ENCODE measurements at places on chromosomes 7 and 10.

- no peak for DNase-seq
Measured at GRCh38 chr7:20514364-20514763, 101.1 kb upstream of the ABCB5 start.

DNA sequence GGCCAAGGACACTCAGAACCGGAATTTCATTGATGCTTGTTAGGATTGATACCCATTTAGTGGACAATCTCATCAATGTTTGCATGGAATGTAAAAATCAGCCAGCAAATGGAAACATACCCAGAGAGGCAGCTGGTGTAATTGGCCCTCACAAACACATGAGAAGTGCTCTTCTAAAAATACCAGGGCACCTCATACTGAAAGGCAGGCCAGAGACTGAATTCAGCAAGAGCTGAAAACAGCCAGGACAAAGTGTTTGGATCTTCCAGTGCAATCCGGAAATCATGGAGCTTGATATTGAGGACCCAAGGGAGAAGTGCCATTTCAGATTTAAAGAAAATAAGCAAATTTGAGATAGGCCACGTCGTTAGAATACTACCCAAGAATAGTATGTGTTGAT lies 498.6 kb downstream of the GALNT17 start:
- DNase-seq, result no peak

DNA sequence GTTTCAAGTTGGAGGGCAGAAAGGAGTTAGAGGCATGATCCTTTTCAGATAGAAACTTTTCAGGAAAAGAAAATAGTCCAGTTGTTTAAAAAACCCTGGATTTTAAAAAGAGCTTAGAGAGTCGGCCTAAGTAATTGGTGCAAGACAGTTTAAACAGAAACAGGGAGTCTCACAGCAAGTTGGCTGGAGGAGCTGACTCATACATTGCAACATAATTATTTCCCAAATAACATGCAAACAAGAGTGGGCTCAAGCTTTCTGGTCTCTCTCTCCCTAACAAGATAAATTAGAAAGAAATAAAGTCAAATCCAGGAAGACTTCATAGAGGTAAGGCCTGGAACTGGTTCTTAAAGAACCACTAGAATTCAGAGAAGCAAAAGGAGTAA lies 100.3 kb upstream of the AGBL3 start:
- DNase-seq, result no peak

- DNase-seq, result no peak
Measured at GRCh38 chr7:139791316-139791715, 13.5 kb upstream of the HIPK2 start.

DNA sequence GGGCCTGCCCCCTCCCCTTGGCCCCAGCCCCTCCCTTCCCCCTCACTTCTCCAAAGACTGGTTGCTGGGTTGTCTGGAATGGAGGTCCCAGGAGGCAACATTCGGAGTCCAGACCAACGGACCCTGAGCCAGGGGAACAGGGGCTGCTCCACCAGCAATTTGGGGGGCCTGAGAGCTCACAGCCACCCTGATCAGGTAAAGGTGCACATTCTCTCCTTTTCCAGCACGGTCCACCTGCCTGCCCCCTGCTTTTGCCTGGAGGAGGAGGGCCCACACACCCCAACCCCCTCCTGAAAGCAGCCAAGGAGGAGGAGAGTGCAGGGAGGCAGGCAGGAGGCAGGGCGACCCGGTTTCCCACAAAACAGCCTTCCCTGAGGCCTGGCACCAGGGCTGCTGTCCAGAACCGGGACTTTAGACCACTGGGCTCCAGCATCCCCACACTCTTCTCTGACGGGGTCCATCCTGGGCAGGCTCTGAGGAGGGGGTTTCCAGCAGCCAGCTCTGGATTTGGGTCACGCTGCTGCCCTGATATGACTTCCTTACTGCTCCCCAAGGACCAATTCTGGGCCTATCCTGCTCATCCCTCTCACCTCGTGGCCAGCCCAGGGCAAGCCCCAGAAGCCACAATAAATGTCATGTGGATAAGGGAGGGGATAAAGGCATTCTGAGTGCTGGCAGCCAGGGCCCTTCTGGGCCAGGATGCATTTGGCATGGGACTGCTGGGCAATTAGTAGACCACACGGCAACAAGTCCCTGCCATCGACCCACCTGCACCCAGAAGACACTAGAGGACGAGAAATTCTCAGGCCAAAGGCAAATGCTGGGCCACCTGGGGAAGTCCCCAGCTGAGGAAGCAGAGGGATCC lies 1.1 kb upstream of the CAMK2B start:
- no peak for DNase-seq

DNA sequence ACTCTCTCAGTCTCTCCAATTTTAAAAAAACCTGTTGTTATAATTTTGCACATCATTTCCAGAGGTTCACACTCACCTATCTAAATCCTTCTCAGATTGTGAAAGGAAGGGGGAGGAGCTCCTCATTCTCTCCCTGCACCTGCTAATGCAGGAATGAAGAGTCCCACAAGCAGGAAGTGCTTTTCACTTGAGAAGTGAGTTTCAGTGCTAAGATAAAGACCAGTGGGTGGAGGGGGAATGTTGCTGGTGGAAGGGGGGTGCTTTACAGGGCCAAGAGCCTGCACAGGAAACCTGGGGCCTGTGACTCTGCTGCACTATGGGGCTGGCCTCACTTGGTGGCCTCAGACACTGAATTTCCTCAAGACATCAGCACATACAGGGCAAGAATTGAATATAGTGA lies 176.4 kb downstream of the PTPN20 start:
- DNase-seq, result no peak

- DNase-seq, result no peak
Measured at GRCh38 chr10:129039406-129040370, 427.4 kb upstream of the MGMT start.

DNA sequence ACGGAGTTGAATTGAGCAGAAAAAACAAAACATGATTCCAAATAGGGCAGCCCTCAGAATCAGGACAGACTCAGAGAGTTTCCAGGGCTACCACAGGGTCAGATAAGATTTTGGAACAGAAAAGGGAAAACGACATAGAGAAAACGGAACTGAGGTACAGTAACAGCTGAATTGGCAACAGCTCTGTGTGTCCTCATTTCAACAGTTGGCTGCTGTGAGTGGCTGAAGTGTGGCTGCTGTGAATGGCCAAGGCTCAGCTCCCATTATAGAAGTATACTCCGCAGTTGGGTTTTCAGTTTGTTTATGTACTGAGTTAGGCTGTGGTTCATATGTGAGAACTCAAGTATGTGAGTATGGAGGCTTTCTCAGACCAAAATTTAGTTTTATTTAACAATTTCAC lies 32.0 kb downstream of the ANTXRL start:
- no peak for DNase-seq

GRCh38 chr10:17028798-17029197 lies 100.8 kb downstream of the CUBN start:
- DNase-seq, result no peak

GRCh38 chr10:19857876-19858275 lies 41.6 kb downstream of the PLXDC2 start:
- no peak for DNase-seq

- DNase-seq, result no peak
Measured at GRCh38 chr7:4683884-4684565, 1.9 kb downstream of the FOXK1 start.

GRCh38 chr7:8201846-8202441 lies 60.0 kb downstream of the ICA1 start:
- DNase-seq, result no peak

DNA sequence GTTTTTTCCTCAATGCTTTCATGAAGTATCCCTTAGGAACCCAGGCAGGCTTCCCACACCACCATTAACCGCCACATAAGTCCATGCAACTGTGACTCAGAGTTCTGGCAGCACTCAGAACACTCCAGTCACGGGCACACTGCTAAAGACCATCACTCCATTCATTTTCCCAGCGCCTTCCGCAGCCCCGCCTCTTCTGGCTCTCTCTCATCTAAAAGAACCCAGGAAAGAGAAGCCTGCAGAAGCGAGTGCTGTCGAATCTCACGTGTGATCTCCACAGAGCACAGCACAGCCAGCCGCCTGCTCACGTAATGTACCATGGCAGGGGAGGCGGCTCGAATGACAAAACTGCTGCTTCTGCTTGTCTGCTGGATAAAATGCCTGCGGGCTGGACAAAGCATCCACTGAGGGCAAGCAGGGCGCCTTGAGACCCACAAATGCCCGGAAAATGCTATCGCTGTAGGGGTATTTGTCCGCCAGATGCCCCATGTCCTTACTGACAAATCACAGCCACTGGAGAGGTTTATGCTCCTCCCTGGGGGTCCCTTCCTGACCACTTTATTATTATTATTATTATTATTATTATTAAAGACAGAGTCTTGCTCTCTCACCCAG lies 1.8 kb downstream of the PSMG3 start:
- no peak for DNase-seq

- DNase-seq, result no peak
Measured at GRCh38 chr10:23035569-23035968, 59.8 kb upstream of the MSRB2 start.

DNA sequence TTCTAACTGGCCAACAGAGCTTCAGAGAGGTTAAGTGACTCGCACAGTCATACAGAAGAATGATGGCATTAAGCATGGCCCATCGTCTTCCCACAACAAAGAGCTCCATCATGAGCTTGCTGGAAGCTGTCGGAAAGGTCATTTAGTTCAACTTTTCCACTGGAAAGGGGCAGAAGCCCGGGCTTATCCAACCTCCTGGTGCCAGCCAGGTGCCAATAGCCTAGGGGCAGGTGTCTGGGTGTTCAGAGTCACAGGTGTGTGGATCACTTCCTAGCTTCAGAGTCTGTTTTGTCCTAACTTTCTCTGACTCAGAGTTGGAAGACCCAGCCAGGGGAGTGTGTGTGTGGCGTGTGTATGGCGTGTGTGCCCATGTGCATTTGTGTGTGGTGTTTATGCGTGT lies 1.3 kb upstream of the TRPV6 start:
- DNase-seq, result no peak

DNA sequence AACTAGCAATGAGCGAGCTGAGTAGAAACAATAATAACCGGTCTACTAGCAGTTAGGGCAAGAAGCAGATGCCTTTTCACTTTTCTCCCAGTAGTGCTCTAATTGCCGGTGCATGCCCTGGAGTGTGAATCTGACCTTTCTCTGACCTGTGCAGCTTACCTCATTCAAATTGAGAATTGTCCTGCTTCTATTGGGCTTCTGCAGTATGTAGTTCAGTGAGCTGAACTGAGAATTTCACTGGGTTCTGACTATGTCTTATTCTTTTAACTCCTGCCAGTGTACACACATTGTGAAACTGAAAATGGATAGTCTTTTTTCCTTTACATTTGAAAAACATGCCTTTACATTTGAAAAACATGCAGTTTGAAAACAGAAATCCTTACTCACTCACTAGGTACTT lies 157.9 kb upstream of the GRM3 start:
- no peak for DNase-seq

DNA sequence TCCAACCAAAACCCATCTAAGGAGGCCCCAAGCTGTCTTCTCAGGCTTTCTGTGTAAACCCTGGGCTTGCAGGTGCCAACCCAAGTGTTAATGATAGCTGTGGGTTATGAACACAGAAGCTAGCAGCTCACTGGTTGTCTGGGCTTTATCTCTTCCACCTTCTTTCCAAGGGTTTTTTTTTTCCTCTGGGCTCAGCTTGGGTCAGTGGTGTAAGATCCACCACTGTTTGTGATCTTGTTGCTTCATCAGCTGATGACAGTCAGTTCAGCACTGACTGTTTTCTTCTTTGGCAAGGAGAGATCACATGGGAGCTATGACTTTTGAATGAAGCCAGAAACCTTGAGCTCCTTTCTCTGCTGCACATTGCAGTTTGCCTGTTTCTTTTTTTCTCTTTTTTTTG lies 4.6 kb downstream of the GTPBP4 start:
- DNase-seq, result no peak

- no peak for DNase-seq
Measured at GRCh38 chr7:5214641-5215040, 24.6 kb downstream of the WIPI2 start.

DNA sequence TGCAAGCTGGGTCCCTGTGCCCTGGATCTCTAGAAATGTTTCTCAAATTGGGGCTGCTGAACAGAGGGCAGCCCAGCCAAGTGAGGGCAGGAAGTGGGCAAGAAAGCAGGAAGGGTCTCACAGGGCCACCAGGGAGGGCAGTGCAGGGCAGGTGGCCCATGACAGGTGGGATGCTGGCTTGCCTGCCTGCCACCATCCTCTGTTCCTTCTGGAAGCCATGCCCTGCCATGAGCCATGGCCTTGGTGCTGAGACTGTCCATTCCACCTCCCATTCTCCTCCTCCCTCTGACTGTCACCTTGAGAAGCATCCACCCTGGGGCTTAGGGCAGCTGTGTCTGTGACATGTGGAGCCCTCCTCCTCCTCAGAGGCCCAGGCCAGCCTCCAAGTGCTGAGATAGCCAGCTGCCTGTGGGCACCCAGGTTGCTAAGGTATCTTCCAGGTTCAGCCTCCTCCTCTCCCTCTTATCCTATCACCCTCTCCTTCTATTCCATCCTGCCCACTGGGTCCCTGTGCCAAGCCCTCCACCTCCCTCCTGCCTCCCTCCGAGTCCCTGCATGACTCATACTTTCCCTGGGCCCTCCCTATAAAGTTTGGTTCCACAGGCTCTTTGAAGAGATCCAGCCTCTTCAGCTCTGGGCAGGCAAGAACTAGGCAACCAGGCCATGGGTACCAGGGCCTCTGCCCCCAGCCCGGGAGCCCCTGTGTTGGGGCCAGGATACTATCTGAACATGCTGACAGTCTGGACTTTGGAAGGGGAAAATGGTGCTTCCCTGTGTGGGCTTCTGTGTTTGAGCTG lies 1.3 kb downstream of the VSIR start:
- no peak for DNase-seq

- DNase-seq, result no peak
Measured at GRCh38 chr7:101234636-101235035, 3.0 kb downstream of the CLDN15 start.

DNA sequence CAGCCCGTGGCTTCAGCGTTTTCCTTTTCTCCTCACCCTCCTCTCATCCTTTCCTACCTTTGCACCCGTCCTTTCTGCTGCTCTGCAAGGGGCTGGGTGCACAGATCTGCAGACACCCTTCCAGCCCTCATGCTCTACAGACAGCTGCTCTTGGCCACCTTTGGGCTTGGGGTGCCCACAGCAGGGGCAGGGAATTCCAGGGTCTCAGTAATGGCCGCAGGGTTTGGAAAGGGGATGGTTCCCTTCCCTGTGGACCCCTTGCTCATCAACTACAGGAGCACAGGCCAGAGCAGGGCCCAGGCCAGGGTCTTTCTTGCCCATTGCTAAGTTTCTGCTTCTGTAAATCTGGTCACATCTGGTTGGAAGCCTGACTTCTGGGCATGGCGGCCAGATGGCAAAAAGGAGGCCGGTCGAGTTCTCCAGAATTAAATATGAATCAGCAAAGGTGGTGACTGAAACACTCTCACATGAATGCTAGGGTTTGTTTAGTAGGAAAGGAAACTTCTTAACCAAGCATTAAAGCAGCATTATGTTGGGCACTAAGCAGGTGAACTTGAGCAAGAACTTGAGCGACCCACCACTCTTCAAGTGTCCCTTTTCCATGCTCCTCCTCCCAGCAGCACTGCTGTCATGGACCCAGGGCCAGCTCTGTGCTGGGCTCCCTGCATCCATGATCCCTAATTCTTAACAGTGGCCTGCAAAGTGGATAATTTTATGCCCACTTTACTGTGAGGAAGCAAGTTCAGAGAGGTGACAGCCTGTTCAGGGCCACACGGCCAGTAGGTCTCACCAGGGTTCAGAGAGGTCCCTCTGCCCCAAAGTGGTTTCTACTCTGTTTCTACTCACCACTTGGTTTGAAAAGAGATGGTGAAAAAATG lies 1.5 kb downstream of the ECHDC3 start:
- DNase-seq, result no peak

- no peak for DNase-seq
Measured at GRCh38 chr7:129095258-129095657, 40.3 kb upstream of the TNPO3 start.

Measured in substantia nigra (tissue), 51 donors.